ENCODE measurements at places on chromosomes 11 and 22.
A peak's percentile ranks its signal among the peaks of the same experiment; 100 is the strongest.

DNA sequence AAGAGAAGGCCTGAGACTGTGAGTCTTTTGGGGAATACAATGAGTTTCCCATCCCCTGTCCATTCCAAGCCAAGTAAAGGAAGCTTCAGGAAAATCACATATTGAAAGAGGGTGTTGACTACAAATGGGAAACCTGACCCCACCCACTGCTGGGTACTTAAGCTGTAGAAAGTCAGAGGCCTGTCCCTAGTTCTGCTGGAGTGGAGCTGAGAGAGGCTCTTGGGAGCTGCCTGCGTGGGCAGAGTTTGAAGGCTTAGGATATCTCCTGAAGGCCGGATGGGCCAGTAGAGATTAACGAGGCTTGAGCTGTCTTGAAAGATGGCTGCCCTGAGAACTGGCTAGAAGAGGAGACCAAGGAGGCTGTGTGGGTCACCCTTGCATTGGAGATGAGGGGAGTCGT is 176.2 kb upstream of the NECTIN1 start:
- no peak for DNase-seq

DNA sequence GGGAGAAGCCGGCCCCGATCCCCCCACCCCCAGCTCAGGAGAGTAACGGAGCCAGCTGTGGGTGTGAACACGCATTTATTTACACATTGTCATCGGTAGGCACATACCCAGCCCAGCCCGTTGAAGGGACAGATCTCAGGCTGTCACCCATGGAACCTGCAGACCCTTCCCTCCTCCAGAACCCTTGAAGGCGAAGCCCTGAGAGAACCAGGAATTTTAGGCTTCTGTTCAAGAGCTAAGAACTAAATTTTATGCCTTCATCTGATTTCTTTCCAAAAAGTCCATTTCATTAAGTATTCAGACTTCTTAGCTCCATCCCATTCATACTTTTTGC is 379 bp upstream of the BRMS1 start:
- no peak for DNase-seq

- DNase-seq: peak; percentile 41
These were observed 19.4 kb downstream of the MED15 start for GRCh38 chr22:20526628-20527355.

DNA sequence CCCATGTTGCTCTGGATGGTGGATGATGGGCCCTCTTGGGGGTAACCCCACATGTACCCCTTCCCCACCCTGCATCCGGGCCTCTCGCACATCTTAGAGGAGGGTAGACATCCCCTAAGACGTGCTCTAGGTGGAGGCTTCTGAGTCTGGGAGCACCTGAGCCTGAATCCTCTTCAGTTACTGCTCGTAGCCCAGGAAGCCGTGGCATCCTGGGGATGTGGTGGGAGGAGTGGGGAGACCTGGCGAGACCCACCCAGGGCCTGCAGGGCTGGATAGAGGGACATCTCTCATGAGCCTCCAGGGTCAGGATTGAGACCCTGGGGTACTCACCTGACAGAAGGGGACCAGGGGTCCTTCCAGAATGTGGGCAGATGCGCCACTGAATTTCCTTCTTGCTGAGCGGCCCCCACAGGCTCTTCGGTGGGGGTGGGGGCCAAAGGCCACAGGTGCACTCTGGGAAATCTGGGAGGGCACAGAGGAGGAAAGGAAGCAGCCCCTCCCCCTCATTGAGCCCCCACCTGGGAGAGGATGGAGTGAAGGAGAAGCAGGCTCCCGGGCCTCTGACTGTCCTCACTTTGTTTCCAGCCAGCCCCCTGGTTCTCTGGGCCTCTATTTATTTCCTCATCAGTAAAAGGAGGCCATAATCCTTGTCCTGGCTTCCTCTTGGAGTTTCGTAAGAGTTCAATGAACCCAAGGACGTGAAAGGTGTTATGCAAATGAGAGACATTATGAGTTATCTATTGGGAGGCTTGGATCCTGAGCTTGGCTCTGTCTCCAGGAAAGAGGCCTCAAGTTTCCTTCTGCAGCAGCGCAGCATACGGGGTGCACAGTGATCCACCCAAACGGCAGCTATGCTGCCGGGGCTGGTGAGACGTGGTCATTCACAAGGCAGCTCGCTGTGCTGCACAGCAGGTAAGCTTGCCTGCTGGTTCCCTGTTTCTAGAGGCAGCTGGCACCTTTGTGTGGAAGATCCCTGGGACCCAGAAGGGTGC is 31.2 kb downstream of the KCNJ4 start:
- DNase-seq: no peak

DNA sequence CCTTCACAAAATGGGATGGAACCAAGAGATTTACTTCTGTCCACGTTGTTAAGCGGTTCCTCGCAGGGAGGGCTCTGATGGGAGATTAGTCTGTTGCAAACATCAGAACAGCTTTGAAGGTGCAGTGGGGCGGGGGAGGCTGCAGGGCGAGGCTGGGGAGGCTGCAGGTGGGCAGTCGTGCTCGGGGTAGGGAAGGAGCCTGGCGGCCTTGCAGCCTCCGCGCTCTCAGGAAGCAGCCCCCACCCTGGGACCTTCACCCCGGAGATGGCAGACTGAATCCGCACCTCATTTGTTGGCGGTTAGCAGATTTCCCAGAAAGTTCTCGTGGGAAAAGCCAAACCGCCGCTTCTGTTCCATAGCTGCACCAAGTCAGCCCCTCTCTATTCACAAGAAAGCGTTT is 237.3 kb downstream of the BRD1 start:
- DNase-seq: no peak

DNA sequence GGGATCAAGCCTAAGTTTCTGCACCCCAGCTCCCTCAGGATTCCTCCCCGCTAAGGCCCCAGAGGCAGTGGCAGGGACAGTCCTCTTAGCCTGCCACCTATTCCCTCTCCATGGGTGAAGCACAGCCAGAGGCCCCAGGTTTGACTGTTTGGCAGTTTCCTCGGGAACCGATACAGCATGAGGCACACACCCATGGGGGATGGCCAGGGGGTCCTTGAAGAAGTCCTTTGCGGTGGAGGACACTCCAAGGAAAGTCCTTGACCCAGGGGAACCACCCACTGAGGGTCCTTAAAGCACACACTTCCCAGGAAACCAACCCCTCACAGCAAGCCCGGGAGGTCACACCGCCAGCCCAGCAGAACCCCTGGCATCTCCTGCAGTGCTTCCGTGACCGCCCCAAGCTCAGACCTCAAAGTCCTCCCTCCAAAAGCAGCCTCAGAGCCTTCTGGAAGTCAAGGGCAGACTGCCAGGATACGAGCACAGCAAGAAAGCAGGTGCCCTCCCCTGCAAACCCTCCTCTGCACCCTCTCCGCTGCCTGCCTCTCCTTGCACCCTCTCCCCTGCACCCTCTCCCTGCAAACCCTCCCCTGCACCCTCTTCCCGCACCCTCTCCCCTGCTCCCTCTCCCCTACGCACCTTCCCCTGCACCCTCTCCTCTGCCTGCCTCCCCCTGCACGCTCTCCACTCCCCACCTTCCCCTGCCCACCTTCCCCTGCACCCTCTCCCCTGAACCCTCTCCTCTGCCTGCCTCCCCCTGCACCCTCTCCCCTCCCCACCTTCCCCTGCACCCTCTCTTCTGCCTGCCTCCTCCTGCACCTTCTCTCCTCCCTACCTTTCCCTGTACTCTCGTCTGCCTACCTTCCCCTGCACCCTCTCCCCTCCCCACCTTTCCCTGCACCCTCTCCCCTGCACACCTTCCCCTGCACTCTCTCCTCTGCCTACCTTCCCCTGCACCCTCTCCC is 1.4 kb downstream of the SIGIRR start:
- DNase-seq: no peak

DNA sequence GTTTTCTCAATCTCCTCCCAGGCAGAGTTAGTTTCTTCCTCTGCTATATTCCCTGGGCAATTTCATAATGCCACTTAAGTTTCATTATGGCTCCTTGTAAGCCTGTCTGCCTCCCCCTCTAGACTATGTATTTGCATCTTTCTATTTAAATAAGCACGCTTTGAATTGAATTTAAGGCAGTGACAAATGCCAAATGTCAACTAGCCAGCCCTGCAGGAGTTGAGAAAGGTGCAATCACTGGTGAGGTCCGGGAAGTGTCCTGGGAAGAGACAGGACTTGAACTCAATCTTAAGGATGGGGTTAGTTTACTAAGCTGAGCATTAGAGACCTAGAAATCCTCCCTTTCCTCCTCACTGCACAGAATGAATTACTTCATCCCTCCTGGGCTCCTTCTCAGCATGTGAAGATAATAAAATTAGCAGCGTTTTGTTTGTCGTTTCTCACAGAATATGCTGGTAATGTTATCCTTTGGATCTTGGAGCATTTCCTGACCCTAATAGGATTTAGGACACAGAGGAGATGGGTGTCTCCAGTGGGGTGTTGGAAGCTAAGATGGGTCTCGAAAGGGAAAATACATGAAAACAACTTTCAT is 1.6 kb downstream of the TCP11L1 start:
- DNase-seq: no peak

DNA sequence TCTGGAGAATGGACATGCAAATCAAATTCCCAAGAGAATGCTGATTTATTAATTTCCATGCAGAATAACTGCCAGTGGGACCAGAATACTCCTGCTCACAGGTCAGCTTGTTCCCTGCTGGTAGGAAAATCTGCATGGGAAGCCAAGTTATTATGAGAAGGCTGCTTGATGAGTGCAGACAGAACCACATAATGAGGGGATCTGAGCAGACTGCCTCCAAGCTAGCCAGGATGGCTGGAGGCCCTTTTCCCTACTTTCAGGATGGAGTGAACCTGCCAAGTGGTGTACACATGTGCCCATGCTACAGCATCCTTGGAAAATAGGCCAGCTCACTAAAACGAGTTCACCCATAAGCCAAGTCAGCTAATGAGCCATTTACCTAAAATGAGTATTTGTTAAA is 55.2 kb upstream of the ZBED5 start:
- no peak for DNase-seq

GRCh38 chr22:26887456-26887855 is 230.1 kb downstream of the MIAT start:
- DNase-seq: no peak
